ENCODE measurements at places on chromosomes 5 and 9. TPM values are rescaled to one million over a fixed set of nuclear protein-coding genes. Genes with fewer than 3 reads are reported as not detected.

- peak; percentile 55 for DNase-seq
These were observed 10.9 kb upstream of the LAMC3 start for GRCh38 chr9:130997925-130998596.

- no peak for DNase-seq
These were observed 303.3 kb upstream of the PRDM9 start for GRCh38 chr5:23204111-23204510.

DNA sequence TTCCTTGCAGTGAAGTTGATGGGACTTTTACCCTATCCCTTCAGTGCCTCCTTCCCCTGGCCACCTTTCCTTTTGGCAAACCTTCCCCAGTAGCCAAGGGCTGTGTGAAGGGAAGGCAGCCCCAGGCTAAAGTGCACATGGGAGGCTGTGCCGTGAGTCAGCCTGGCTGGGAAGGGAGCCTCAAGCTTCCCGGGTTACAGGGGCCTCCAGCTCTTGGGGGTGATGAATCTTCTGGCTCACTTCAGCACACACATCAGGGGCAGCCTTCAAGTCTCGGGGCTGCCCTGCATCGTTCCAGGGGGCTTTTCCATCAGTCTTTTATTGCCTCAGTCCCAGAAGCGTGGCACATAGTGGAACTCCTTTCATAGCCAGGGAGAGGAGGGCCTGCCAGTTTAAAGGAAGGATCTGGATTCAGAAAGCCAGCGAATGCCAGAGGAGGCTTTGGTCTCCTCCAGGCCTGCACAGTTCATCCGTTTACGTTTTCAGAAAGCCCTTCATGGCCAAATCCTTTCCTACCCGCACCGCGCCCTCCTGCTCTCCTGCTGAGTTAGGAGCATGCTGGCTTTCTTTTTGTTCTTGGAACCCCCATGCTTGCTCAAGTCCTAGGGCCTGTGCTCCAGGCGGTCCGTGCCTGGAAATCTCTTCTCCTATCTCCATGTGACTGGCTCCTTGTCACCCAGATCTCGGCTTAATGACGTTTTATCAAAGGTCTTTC lies 134.8 kb upstream of the KLF4 start:
- DNase-seq = no peak

GRCh38 chr9:127676638-127677037 lies 30.1 kb upstream of the CFAP157 start:
- DNase-seq = no peak

The TBC1D2 gene
- 93.4 TPM for total RNA-seq

The BRIX1 gene
- total RNA-seq = 128 TPM

Data from A172 (cell line).